ENCODE measurements at places on chromosomes 2 and 18.

GRCh38 chr18:79608999-79609461 is 70.6 kb upstream of the CTDP1 start:
- DNase-seq = no peak

DNA sequence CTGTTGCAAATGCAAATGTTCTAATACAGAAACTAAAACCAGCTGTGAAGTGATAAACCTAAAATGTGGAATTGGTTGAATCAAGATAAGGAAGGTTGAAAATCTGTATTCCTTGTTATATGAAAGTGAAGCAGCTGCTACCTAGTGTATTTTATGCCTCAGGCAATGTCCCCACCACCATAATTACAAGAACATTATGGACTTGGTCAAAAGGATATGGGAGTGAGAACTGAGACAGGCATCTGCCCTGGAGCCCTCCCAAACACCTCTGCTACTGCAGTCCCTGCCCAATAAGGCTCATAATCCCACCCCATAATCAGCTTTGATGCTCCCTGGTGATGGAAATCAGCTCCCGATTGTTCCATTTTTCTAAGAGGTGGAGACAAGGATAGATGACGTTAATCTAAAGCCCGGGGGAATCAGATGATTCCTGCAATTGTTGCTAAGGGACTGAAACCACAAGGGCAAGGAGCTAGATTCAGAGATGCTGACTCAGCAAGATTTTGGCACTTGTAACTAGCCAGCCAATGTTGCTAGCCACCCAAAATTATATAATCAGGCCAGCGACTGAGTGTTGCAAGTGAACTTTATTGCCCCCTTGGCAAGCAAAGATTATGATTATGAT is 69.5 kb downstream of the EVA1A start:
- no peak for DNase-seq

DNA sequence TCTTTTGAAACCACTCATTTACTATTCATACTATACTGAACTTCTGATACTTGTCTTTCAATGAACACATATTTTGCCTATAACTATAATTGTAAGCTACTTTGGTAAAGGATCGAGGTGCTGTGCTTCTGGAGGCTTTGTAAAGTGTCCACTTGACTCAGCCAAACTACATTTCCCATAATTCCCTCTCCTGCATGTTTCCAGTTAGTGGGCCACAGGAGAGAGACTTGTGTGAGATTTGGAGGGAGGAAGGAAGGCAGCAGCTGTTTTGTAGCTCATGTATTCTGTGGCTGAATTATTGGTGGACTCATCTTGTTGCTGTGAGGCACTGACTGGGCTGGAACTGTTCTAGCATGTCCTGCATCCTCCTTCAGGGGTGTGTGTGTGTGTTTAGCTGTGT is 328.8 kb downstream of the ARL6IP6 start:
- DNase-seq = no peak

- peak; percentile 46 for DNase-seq
Observed at GRCh38 chr2:65527451-65528240, 95.2 kb upstream of the SPRED2 start.

GRCh38 chr2:240876475-240877251 is 8.0 kb downstream of the AGXT start:
- DNase-seq = peak; percentile 66

- no peak for DNase-seq
Observed at GRCh38 chr2:235265348-235265965, 228.4 kb upstream of the AGAP1 start.

DNA sequence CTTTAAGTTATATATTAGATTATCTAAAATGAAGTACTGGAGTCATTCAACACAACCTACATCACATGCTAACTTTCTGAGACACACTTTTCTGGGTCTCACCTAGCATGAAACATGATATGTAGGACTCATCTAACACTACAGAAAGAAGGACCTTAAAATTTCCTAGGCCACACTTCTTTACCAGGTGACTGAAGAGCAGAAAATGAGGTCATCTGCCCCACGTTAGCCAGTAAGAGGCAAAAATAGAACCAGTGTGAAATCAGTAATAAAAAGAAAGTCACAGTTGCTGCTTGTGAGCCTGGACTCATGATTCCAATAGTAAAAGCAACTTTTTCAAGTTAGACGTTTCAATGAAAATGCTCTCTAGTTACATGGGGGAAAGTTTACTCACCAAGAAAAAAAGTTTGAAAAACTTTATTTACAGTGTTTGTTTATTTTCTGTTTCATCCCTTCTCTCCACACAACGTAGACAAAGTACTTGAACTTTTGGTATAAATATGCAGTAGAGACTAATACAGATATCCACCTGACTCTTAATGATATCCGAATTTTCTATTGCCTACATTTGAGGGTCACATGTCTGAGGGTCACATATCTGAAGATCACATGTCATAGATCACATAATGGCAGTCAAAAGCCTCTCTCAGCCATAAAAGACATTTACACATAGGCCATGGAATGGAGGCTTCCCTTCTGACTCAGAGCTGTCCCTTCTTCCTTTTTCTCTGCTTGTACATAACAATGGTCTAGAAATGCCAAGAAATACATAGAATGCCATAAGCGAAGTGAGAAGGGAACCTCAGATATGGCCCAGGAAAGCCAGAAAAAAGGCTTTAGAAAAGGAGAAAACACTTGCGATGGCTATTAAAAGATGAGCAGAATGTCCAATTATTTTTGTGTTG is 362.9 kb downstream of the ZEB2 start:
- DNase-seq = no peak

- no peak for DNase-seq
Observed at GRCh38 chr2:20033322-20033721, 18.1 kb downstream of the LAPTM4A start.

GRCh38 chr2:159963700-159964099 is 98.7 kb downstream of the PLA2R1 start:
- no peak for DNase-seq

- DNase-seq = peak; percentile 47
Observed at GRCh38 chr2:98412751-98413458, 31.8 kb upstream of the INPP4A start.

DNA sequence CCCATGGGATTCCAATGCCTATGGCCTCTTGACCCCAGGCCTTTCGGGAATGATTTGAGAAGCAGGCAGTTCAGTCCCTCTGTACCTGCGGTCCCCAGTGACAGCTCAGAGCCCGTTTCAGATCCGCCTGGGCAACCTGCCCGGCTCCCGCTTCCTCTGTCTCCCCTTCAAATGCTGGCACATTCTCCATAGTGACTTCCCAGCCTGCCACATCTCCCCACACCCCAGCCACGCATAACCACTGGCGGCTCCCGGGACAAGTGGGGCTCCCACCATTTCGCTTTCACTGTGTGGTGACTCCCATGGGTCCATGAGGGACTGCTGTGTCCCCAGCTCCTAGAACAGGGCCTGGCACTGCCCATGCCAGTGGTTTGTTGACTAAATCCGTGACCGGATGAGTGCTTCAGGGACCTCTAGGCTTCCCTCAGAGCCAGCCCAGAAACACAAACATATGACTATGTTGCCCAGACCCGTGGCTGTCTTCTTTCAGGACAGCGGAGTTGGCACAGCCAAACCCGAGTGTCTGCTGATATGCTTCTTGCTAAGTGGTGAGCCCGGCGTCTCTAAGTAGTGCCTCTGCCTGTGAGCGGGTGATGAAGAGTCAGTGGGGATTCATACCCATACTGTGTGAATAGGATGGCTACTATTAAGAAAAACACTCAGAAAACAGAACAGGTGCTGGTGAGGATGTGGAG is 91.2 kb downstream of the GLI2 start:
- no peak for DNase-seq

DNA sequence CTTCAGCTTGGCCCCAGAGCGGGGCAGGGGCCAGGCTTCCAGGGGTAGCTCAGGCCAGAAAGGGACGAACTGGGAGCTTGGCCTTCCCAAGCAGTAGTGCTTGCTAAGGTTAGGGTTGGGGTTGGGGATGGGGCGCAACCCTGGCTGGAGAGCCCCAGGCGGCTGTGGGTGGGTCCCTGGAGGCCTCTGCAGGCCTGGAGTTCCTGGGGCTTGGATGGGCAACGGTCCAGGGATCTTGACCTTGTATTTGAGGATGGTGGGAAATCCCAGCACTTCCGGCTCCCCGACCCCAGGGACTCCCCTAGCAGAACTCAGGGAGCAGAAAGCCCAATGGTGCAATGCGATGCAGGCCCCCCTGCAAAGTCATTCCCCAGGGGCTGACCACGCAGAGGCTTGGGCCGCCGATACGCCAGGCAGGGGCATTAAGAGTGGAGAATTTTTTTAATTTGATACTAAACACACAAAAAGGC is 12.6 kb upstream of the MLPH start:
- no peak for DNase-seq

GRCh38 chr2:33762636-33763035 is 163.5 kb upstream of the FAM98A start:
- DNase-seq = no peak

DNA sequence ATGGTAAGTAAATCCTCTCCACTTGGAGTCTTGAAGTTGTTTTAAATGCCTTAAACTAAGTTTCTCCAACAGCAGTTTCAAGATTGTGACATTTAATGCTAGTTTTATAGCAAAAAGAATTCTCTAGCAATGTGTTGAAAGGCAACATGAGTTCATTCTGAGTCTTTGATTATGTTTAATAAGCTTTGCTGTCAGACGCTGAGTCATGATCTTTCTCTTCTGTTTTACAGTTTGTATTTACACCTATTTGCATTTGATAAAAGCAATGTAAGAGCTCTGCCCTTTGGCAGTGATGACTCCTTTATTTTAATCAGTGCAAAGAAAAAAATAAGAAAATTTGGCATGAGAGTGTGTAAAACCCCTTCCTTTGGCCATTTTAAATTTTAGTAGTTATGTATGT is 497.7 kb downstream of the STK39 start:
- no peak for DNase-seq

DNA sequence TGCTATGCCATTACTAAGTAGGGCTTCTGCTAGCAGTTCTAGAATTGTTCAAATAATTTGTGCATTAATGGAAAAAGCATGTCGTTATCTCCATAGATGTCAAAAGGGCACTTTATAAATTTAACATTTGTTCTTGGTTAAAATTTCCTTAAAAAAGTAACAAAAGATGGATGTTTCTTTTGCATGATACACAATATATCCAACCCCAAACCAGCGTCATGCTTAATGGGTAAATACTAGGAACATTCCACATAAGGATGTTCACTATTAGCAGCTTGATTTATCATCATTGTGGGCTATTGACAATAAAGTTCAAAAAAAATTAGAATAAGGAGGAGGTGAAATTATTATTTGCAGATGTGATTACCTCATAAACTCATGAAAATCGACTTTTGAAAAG is 79.7 kb downstream of the GREB1L start:
- no peak for DNase-seq

DNA sequence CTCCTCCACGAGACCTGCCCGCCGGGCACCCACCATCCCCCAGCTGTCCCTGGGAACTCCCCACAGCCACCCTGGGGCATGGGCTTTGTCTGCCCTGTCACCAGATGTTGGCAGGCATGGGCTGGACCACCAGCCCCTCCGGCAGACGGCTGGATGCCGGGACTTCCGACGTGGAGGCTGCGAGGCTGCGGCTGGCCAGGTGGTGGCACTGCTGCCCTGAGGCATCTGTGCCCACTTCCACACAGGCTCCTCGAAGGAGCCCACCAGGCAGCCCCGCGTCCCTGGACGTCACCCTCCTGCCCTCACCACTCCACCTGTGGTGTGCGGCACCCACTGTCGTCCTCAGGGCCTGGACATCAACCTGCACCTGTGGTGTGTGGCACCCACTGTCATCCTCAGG is 319.9 kb upstream of the SALL3 start:
- DNase-seq = no peak

GRCh38 chr2:37326285-37326684 is 1.7 kb upstream of the PRKD3 start:
- DNase-seq = no peak

GRCh38 chr18:9926223-9926894 is 12.5 kb downstream of the VAPA start:
- DNase-seq = no peak

DNA sequence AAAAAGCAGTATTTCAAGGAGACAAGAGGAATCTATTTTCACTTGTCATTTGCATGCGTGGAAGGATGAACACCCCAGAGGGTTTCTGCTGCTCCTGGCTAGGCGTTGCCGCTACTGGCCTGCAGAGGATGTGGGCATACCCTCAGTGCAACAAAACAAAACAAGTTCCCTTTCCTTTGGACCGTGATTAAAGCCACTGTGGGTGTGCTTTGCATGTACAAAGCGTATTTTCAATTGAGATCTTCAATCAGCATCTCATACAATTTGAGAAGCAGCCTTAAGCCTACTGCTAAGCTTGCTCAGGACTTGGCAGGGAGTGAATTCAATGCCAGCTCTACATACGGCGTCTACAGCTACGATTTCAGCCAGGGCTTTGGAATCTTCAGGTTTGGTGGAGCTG is 298.4 kb downstream of the LPIN1 start:
- DNase-seq = no peak

DNA sequence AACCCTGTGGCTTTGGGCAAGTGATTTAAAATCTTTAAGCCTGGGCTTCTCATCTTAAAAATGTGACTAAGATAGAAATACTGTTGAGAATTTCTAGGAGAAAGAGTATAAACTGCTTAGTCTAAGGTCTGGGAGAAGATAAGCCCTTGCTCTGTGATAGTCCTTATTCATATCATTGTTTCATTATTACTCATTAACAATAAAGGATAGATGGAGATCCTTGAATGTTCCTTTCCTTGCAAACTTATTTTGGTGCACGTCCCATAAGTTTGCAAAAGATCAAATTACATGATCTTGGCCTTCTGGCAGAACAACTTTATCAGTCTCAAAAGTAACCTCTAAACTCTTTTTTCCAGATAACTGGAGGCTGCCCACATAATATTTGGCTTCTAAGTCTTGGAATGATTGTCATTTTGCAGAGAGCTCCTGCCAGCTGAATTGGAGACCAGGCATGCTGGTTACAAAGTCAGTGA is 138.3 kb downstream of the FAM124B start:
- DNase-seq = no peak

DNA sequence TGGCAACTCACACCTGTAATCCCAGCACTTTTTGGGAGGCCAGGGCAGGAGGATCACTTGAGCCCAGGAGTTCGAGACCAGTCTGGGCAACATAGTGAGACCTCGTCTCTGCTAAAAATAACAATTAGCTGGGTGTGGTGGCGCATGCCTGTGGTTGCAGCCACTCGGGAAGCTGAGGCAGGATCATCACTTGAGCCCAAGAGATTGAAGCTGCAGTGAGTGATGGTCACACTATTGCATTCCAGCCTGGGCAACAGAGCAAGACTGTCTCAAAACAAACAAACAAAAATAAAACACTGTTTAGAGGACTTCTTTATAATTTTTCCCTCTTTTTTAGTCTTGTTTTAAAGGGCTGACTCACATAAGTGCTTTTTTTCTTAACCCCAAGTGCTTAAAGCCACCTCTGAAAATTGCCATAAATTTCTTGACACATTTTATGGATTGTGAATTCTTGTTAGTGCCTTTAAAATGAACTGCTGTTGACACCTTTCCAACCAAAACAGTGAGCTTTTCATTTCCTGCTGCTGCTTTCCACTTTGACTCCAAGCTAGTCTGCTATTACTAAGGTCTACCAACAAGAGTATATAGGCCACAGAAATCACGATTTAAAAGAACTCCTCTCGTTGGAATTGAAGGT is 41.7 kb downstream of the CYP20A1 start:
- DNase-seq = no peak

DNA sequence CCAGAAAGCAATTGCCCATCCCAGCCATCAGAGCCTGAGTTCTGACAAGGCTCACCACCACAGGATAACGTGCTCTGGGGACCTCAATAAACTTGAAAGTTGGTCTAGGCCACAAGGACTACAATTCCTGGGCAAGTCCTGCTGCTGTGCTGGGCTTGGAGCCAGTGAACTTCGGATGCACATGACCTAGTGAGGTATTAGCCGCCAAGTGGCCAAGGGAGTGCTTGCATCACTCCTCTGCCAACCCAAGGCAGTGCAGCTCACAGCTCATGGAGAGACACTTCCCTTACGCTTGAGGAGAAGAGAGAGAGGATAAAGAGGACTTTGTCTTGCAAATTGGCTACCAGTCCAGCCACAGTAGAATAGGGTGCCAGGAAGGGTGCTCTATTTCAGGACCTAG is 219.6 kb downstream of the MBD2 start:
- DNase-seq = no peak

Measured in liver (tissue), 10 donors.